Effector memory CD4-positive, alpha-beta T cell (primary cell): ENCODE measurements at places on chromosomes 3 and 15.

DNA sequence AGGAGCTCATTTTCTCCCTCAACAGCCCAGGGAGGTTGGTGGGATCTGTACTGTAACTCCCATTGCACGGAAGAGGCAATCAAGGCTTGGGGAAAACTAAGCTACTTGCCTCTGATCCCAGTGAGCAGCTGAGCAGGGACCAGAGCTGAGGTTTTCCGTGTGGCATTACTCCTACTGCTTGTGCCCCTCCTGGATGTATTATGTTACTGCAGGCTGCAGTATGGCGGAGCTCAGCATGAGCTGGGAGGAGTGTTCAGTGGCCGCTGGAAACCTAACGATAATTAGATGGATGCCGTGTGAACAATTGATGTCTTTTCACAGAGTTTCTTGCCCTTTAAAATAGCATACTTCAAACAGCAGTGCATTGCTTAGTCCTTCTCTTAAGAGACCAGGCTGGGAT, 2.0 kb upstream of the TPRG1 start:
- no peak for DNase-seq

- DNase-seq, result no peak
These were observed 572.2 kb downstream of the MECOM start for GRCh38 chr3:169091196-169091823.

DNA sequence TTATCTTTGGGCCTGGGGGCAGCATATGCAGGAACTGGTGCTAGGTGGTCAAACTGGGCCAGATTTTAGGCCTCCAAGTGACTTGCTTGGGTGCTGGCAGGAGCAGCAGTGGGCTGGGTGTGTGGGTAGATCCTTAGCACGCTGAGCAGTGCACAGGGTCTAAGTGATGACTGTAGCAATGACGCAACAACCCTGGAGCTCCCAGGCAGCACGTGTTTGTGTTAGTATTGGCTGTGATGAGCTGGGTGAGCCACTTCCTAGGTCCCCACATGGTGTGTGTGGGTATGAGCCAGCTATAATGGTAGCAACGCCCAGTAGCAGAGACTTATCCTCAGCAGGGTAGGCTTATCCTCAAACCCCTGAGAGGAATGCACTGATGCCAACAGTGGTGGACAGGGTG, 570.6 kb upstream of the ROBO1 start:
- no peak for DNase-seq

DNA sequence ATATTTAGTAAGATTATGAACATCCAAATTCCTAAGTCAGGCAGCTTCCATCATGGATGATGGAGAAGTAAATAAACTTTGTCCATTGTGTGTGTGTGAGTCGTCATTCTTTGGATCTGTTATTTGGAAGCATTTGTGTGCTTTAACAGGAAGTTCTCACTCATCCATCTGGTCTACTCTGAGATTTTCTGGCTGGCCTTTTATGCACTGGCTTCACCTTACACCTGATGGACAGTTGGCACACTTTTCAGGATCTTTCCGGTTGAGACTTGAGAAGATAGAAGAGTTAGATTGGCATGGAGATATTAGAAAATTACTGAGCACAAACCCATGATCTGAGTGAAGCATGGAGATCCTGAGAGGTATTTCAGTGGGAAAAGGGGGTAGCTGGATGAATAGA, 12.6 kb downstream of the SYNPR start:
- DNase-seq, result no peak

DNA sequence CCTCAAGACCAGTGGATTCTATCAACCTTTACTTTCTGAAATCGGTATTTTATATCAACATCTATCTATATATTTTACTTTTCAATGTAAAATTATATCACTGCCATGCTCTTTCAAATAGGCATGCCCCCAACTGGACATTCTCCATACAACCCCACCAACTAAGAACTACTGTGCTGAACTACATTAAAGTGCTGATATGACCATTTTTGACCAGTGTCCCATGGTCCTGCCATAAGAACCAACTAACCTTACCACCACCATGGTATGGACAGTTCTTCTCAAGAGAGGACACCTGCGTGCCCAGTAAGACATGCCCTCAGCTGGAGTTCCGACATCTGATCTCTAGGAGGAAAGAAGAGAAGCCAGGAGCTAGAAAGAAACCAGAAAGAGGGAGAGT, 15.6 kb downstream of the POMGNT2 start:
- no peak for DNase-seq

DNA sequence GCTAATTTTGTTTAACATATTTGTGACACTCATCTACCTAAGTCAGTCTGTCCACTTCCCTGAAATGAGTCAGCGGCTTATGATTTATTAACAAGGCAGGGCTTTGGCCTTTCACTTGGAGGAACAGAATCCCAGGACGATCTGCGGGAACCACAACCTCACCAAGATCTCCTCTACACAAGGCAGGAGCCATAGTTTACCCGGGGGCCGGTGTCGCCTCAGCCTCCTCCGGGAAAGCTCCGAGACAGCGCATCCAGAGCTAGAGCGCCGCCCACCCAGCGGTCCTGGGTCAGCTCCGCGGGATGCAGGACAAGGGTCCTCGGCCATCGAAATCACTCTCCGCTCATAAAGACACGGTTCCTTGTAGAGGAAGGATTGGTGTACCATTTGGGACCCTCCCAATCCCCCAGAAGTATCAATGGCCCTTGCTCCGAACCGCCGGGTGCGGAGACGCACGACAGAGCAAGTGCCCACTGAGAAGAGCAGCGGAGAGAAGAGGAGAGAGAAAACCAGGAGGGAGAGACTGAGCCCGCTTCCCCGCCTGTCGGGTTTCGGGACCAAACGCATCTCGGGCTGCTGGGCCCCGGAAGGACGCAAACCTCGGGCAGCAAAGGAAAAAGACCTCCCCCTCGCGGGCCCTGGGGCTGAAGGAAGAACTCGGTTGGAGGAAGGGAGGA, 13.1 kb upstream of the ALCAM start:
- DNase-seq, result no peak

GRCh38 chr15:89646416-89647141, 8.7 kb downstream of the KIF7 start:
- no peak for DNase-seq

- no peak for DNase-seq
These were observed 1.9 kb upstream of the ALS2CL start for GRCh38 chr3:46695177-46695961.

- DNase-seq, result peak; percentile 54
These were observed 24.7 kb downstream of the GPR15 start for GRCh38 chr3:98556164-98557130.

DNA sequence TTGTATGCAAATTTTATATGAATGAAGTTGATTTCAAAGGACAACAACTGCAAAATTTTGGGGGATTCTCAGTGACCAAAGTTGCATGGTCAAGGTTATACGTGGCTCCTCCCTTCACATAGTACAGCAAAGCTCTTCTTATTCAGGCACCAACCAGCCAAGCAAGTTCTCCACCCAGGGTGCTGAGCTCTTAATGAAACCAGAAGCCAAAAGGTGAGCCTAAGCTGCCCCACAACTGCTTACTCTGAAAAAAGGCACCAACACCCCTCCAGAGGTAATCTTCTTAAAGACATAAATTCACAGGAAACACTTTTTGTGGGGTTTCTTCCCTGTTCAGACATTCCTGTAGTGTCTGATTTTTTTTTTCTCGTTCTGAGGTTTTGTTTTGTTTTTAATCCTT, 106.1 kb upstream of the GMNC start:
- DNase-seq, result no peak

DNA sequence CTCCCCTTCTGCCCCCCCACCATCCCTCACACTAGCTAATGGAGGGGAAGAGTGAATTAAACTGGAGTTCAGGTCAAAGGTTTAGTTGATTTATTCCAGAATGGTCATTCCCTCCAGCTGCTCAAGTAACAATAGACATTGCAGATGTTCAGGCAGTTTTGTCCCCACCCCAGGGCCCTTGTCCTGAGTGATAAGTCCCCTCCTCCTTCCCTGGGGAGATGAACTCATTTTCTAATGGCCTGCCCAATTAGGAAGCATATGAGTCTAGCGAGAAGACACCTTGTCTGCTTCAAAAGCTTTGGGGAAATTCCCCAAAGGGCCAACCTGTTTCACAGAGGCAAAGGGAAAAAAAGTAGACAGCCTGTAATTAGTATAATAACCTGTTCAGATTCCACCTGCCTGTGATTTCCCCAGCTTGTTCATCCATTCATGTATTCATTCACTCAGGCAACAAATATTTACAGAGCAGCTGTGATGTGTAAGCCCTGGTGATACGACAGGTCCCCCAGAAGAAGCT, 165.3 kb downstream of the SHQ1 start:
- DNase-seq, result no peak

DNA sequence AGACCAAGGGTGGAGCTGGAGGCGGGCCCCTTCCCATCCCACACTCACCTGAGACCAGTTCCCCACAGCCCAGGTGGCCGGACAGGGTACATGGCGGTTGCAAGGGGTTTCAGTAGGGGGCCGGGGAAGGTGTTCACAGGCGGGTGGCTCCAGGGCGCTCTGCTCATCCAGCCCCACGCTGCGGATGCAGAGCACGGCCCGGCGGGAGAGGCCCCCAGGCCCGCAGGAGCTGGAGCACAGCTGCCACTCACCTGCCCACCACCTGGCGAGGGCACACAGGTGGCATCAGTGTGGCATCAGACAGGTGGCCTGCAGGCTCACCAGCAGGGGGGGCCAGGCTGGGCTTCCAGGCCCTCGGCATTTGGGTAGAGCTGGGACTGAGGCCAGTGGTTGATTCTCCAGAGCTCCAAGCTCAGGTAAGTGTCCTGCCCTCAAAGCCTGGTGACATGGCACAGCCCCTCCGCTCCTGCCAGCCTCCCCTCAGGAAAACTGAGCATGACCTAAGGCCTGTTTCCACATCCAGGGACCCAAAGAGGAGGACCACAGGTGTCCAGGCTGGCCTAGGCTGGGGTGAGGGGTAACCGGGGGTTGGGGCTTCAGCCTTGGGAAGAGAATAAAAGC, 43.8 kb downstream of the ADAMTS7 start:
- DNase-seq, result no peak

- no peak for DNase-seq
These were observed 509.6 kb upstream of the SUCLG2 start for GRCh38 chr3:68163968-68164367.

GRCh38 chr3:121885386-121885785, 8.8 kb upstream of the SLC15A2 start:
- DNase-seq, result no peak

DNA sequence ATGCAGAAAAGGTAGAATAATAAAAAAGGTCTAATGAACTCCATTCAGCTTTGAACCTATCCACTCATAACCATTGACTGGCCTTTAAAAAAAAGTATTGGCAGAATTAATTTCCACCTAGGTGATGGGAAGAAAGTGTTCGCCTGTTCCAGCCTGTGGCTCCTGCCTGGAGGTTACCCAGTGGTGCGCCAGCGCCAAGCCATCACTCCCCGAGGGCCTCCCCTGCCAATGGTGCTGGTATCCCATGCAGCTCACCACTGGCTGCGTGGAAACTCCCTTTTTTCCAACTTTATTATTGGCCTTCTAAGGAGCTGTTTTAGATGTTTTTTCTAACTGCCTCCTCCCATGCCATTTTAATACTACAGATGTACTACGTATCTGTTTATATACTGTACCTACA, 29.4 kb downstream of the NIPA2 start:
- DNase-seq, result no peak

DNA sequence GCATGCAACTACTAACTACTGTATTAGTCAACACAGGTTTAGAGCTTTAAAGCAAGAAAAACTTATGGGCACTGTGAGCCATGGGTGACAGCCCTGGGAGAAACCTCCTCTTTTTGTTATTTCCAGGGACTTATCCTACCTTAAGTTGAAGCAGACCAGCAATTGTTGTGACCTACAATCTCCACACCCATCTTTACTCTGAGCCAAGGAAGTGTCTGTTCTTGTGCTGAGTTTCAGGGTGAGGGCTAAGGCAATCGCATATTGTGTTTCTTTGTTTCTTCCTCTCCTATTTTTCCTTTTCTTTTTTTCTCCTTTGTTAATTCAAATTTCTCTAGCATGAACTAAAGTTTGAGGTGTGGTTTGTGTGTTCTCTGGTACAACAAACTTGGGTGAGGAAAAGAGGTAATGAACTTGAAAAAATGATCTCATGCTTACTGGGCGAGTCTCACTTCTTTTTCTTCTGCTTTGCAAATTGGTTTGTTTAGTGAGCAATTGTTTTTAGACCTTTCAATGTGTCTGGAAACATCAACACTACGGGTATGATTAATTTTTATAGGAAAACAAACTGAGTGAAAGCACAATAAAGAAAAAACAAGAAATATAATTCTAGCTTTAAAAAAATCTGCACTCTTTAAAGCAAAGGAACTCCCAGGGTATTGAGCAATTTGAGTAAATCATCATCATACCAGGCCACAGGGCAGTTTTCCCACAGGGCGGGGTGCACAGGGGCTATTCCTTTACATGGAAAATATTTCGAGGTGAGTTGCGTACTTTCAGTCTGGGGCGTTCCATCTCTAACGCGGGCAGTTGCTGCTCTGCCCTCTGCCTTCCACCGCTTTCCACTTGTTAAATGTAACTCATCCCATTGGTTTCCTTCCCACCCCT, 2.7 kb downstream of the UPK1B start:
- no peak for DNase-seq

- no peak for DNase-seq
These were observed 140.5 kb upstream of the ADAMTS9 start for GRCh38 chr3:64828276-64828675.

DNA sequence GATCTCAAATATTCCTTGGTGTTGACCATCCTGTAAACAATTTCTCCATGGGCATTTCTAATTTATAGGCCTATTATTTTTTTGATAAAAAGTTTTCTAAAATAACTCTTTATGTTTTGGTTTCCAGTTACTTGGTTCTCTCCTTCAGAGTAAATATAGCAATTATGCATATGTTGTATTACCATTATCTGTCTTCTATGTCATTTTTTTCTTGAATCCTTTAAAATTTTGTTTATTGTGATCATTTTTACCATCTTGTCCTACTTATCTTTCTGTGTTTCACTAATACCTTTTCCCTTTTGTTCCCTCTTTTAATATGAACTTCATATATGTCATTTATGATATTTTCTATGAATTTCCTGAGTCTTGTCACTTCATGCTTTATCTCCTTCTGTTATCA, 341.1 kb downstream of the PDCD6IP start:
- DNase-seq, result no peak

GRCh38 chr3:23550402-23550801, 255.4 kb upstream of the UBE2E1 start:
- no peak for DNase-seq

GRCh38 chr15:66883284-66883911, 181.4 kb downstream of the SMAD6 start:
- DNase-seq, result no peak

- DNase-seq, result no peak
These were observed 84.3 kb downstream of the ARPP21 start for GRCh38 chr3:35723480-35724097.

GRCh38 chr3:29283231-29284119, 2.6 kb downstream of the RBMS3 start:
- no peak for DNase-seq

DNA sequence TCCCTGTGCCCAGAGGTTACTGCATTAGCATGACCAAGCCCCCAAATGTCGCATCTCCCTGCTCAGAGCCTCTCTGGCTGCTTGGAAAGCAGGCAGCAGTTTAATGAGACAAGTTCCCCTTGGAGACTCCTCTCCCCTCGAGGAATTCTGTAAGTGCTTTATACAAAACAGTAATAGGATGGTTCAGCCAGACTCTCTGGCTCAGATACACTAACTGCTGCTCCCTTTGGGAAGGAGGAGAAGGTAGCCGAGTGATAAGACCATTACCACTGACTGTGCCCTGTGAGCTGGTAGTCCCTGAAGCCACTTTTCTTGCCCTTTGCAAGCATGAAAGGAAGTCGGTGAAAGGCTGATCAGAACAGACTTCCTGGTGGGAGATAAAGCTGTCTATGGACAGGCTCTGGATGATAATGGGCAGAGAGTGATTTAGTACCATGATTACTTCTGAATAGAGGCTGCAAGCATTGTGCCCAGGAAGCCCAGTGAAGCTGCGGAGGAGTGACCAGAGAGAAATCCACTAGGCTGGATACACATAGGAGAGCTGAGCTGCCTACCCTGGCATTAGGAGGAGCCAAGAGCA, 100.8 kb downstream of the SEMA6D start:
- no peak for DNase-seq
